ENCODE measurements at places on chromosomes 7 and 10. TPM values are rescaled to one million over a fixed set of nuclear protein-coding genes. Genes with fewer than 3 reads are reported as not detected.

The IGFBP3 gene
- 1,022 TPM for total RNA-seq

The CHN2 gene
- total RNA-seq, result 0.93 TPM

The NKX2-3 gene
- not detected for total RNA-seq

The TFEC gene
- total RNA-seq, result not detected

The NME8 gene
- total RNA-seq, result not detected

All from cardiac ventricle fibroblast (primary cell).